Dorsolateral prefrontal cortex (tissue), 122 donors: ENCODE measurements at places on chromosomes 4 and X. TPM values are rescaled to one million over a fixed set of nuclear protein-coding genes. Genes with fewer than 3 reads are reported as not detected.

CT47C1 gene
- not detected for total RNA-seq

MAGEE1 gene
- total RNA-seq = 49.8 TPM

SPIN2B gene
- total RNA-seq = 17.0 TPM

TRAM1L1 gene
- total RNA-seq = 8.6 TPM

APEX2 gene
- 7.3 TPM for total RNA-seq

CLIC2 gene
- 10.8 TPM for total RNA-seq

HTR2C gene
- total RNA-seq = 2.2 TPM

GRCh38 chr4:112508356-112508755 is 7.6 kb downstream of the NEUROG2 start:
- DNase-seq = no peak

- DNase-seq = no peak
Measured at GRCh38 chrX:118025226-118025625, 91.4 kb downstream of the KLHL13 start.
